T-helper 1 cell (primary cell): ENCODE measurements at places on chromosomes 2 and 18.

DNA sequence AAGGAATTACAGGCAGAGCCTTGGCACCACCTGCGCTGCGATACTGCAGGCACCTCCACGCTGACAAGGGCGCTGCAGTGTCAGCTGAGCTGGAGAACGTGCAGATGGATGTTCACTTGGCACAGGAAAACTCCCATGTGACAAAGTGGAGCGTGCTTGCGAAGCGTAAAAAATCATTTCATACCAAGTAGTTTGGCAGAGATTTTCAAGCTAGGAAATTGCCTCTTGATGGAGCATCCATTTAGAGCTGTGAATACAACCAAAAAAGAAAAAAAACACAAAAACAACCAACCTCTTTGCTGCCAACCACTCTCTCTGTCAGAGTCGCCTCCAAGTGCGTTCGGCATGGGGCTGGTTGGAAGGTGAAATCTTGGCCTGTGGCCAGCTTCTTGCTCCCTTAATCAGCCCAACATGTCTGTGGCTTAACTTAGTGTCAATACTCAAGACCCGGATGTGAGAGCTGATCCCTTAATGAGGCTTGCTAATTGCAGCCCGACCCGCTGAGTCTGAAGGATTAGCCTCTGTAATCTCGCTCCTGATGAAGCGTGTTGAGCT, 38.1 kb downstream of the ACOXL start:
- DNase-seq: no peak

DNA sequence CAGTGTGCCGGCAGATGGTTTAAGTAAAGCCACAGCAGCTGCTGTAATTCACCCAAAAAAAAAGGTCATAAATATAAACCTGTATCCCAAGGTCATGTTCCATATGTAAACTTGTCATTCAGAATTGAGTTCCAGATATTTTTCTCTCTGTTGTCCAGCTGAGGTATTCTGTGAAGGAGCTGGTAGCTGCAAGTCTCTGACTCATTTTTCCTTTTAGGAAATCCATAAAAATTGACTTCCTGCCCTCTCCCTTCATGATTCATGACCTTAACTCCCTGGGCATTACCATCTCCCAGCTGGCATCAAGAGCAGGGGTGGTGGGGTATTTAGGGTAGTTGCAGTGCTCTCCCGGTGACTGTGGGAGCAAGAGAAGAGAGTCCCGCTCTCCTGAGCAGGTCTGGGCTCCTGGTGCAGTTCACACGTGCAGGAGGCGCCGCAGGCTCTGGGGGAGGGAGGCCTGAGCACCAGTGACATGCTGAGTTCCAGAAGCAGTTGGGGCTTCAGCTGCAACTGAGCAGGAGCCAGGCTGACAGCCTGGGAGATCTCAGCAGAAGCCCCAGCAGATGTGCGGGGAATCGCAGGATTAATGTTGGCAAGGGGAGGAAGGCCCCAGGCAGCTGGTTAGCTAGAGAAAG, 192.6 kb downstream of the MGAT5 start:
- no peak for DNase-seq

GRCh38 chr2:217793566-217794132, 209.1 kb downstream of the TNS1 start:
- DNase-seq: no peak

GRCh38 chr18:57631697-57632096, 10.1 kb upstream of the NARS1 start:
- DNase-seq: no peak

DNA sequence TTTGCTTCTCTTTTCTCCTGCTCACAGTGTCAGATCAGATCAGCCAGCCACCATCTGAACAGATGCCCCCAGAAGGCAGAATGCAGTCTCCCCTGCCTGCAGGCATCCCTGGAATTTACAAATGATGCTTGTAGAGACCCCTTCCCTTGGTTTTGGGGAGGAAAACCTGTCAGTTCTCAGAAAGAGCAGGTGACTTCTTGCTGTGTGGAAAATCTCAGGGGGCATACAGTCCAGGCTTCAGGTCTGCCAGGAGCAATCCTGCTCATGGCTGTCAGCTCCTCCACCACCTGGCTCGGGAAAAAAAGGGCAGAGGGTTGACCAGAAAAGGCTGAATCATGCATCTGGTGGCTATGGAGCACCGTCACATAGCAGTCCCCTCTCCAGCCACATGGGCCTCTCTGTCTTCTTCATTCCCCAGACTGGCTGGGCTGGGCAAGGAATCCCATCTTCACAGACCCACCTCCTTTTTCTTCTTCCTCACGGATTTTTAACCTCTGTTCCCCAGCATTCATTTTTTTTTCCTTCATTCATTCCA, 107.0 kb downstream of the KCNF1 start:
- no peak for DNase-seq

DNA sequence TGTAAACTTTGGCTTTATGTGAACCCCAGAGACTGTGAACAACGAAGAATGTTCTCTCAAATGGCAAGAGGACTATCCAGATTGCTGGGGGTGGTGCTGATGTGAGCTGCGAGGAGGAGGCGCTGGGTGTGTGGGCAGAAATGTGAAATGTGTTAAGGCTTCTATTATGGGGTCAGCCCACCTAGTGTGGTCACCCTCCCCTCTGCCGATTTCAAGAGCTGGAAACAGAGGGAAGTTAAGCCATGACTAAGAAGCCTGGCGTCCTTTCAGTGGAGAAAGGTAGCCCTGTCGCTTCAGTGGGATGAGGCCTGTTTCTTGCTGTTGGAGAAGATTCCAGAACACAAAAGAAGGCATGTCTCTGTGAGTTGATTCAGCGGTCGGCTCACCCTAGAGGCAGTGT, 89.0 kb upstream of the KCTD1 start:
- no peak for DNase-seq

- no peak for DNase-seq
Observed at GRCh38 chr2:85590950-85591349, 4.6 kb upstream of the RNF181 start.

- DNase-seq: no peak
Observed at GRCh38 chr2:85531589-85531988, 7.4 kb upstream of the MAT2A start.

GRCh38 chr2:48860380-48860779, 104.9 kb upstream of the LHCGR start:
- no peak for DNase-seq
